NCI-H146 (cell line): ENCODE measurements at places on chromosomes 3 and 15.

GRCh38 chr15:68409736-68410370, 22.1 kb downstream of the ITGA11 start:
- DNase-seq, result no peak

DNA sequence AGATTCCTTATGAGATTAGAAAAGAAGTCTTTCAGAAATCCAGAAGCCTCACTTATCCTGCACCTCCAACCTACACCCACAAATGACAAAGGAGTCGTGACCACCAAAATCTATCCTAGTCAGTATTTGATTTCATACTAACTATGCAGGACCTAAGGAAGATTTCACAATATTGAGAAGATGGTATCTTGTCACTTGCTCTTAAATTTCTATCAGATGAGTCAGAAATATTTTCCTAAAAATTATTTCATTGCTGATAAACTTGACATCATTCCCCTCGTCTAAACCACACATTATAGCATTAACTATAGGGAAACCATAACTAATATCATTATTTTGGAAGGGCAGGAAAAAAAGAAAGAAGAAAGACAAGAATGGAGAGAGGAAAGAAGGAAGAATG, 138.0 kb upstream of the THBS1 start:
- no peak for DNase-seq

- DNase-seq, result peak; percentile 4
Measured at GRCh38 chr3:108505811-108506210, 4.6 kb downstream of the MYH15 start.

DNA sequence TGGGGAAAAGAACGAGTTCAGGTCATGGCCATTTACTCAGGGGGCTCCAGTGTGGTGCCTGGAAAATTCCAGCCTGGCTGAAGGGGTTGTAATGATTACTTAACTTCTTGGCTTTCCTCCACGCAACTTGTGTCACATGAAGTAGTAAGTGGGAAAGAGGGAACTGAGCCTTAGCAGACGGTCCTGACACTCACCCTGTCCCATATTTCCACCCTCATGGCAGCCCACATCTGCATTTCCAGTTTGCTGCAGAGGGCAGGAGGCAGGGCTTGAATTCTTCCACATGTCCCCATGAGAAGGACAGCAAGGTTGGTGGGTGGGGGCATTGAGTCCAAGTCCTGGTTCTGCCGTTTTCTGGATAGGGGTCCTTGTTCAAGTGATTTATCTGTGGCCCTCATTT, 7.8 kb upstream of the CAMP start:
- no peak for DNase-seq

- no peak for DNase-seq
Measured at GRCh38 chr3:144106970-144107369, 135.3 kb downstream of the DIPK2A start.

DNA sequence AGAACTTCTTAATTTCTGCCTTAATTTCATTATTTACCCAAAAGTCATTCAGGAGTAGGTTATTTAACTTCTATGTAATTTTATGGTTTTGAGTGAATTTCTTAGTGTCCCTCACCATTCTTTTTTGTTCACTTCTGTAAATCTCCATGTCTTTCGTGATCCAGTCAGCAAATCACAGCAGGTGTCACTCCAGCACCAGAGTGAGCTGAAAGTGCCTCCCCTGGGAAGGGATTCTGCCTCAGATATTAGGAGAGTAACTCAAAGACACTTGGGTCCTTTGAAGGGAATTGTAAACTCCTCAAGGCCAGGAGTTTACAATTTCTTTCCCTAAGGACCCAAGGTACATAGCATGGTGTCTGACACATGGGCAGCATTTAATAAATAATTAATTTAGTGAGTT, 207.6 kb upstream of the AZI2 start:
- no peak for DNase-seq

- DNase-seq, result no peak
Measured at GRCh38 chr3:188468196-188468595, 314.2 kb downstream of the LPP start.

DNA sequence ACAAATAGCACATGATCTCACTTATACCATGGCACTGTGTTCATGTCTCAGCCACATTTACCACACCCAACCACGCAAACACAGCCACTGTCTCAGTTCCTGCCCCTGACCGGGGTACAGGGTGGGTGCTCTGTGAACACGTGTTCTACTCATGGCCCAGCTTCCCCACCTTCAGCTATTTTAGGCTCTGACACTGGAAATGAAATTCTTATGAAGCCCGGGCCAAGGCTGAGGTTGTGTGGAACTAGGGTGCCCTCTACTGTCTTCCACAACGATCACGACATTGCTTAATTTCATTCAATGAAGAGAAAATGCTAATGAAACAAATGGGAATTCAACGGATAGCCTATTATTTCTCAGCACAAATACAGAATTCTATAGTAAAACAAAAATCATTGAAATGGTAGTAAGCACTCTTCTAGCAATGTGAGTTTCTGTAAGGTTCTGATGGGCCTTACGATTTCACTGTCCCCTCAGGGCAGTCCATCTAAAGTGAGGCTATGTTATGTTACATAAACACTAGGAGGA, 2.1 kb upstream of the GABRA5 start:
- DNase-seq, result no peak

DNA sequence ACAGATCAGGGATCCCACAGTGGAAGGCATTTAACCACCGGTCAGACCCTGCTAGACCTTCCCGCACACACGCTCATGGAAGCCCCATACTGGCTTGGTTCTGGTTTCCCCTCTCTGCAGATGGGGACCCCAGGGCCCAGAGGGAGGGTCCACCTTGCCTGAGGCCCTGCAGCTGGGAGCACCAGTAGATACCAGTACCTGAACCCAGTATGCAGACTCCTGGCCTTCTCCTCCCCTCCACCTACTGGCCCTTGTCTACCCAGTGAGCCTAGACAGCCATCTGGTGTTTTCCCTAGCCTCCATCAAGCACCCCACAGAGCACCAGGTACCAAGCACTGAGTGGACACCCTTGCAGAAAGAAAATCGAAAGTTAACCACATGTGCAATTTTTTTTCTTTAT, 65.1 kb downstream of the MEGF11 start:
- DNase-seq, result peak; percentile 16

- no peak for DNase-seq
Measured at GRCh38 chr3:150613709-150614480, 10.8 kb downstream of the SELENOT start.
